ENCODE measurements at places on chromosomes 4 and X.

- no peak for DNase-seq
Measured at GRCh38 chr4:174538876-174539250, 16.6 kb upstream of the HPGD start.

- no peak for DNase-seq
Measured at GRCh38 chr4:48483777-48484493, 792 bp downstream of the SLC10A4 start.

DNA sequence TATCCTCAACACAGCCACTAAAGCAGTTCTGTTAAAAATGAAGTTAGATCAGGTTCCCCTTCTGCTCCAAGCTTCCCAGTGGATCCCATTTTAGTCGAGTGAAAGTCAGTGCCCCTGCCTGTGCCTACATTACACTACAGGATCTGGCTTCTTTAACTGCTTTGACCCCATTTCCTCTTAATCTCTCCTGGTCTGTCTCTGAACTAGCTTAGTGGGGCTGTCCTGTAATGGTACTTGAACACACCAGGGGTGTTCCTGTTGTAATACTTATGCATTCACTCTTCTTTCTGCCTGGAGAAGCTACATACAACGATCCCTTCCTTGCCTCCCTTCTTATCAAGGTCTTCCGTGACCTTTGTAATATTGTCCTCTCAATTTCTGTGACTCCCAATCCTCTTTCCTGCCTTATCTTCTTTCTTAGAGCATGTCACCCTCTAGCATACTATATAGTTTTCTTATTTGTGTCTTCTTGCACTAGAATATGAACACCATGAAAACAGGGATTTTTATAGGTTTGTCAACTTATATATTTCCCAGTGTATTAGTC, 16.7 kb downstream of the ARSJ start:
- DNase-seq: no peak

GRCh38 chrX:39728852-39729598, 368.7 kb downstream of the BCOR start:
- DNase-seq: no peak

- no peak for DNase-seq
Measured at GRCh38 chrX:20434986-20435385, 168.3 kb upstream of the RPS6KA3 start.

Measured in cortex of kidney (tissue), 1 donor.